ENCODE measurements at places on chromosomes 3 and 15. TPM values are rescaled to one million over a fixed set of nuclear protein-coding genes. Genes with fewer than 3 reads are reported as not detected.

GPR149 gene
- total RNA-seq: not detected

DNA sequence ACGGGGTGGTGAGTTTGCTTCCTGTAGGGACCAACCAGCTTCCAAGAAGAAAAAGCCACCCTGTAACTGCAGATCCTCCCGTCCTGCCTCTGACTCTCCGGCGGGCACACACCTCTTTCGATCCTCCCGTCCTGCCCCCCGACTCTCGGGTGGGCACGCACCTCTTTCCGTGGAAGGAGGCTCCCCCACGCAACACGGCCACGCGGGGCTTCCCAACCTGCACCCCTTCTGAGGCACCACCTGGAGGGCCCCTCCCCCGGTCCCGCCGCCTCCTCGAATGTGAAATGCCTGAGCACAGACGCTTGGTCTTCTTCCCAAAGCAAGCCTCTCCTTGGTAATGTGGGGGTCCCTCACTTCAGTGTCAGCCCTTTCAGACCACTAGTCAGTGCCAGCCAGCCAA is 7.3 kb downstream of the ADAMTS17 start:
- DNase-seq: no peak

SLC9C1 gene
- total RNA-seq: 1.2 TPM

RFTN1 gene
- total RNA-seq: 34.1 TPM

P2RY13 gene
- total RNA-seq: 2.5 TPM

- DNase-seq: no peak
These were observed 66.4 kb downstream of the SEMA5B start for GRCh38 chr3:122961146-122961545.

FILIP1L gene
- total RNA-seq: 25.5 TPM

DNA sequence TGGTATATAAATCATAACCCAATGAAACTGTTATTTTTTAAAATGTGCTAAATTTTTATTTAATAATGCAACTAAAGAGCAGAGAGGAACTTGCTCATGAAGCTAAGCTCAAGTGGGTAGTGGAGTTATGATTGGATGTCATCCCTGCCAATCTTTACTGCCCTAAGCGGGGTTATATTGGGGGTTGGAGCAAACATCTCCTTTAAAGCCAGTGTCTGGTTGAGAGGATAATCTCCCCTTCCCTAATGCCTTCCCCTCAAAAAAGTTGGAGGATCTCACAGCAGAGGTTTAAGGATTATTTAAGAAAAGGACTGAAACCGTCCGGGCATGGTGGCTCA is 32.1 kb upstream of the CLASP2 start:
- no peak for DNase-seq

TTLL13 gene
- total RNA-seq: 0.54 TPM

DNA sequence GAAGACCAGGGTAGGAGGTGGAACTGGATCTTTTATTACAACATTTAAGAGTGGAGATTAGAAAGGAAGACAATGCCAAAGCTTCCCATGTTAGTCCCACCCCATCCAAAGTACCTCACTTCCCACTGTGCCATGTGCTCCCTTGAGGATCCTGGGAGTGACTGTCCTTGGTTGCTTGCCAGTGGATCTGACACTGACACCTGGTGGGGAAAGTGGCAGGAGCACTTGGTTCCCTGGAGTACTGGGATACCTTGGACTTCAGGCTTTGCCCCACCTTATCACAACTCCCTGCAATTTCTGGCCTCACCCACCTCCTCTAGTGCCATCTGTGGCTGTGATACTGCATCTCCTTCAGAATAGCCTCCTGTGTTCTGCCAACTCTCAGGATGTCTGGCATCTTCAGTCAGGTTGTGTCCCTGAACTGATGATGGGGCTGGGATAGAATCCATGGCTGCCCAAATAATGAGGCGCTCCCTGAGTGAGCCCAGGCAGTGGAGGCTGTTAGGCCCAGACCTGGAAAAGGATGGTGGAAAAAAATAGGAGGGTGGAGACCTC is 1.3 kb downstream of the ELL3 start:
- peak; percentile 25 for DNase-seq

DNA sequence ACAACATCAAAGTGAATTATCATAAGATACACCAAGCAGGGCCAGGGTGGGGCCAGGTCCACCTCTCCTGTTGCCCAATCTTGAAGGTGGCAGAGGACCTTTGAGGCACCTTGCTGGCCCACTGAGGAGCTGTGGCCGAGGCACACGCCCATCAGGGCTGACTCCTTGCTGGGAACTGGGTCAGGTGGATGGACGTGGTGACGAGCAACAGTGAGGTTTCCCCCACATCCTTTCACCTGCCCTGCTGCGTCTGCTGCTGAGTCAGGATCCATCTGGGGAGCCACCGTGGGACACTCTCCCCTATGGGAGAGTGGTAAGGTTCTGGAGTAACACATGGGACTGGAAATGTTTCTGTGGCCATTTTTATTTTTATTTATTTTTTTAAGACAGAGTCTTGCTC is 17.3 kb upstream of the FURIN start:
- DNase-seq: no peak

Measured in kidney (tissue), 22 donors.